A549 treated with ZK216348 at 1 μM for 4 hours (cell line): ENCODE measurements at places on chromosomes 1 and 21. TPM values are rescaled to one million over a fixed set of nuclear protein-coding genes. Genes with fewer than 3 reads are reported as not detected.

Gene RGS8
- total RNA-seq, result not detected in 5 replicates

Gene PLA2G5
- total RNA-seq, result not detected in 5 replicates

Gene TIE1
- not detected in 5 replicates for total RNA-seq

Gene PCP4
- total RNA-seq, result not detected in 5 replicates

Gene ZYG11A
- total RNA-seq, result 2.2 to 2.9 TPM (median 2.4 TPM) in 5 replicates

Gene KRTAP20-4
- total RNA-seq, result not detected in 5 replicates

Gene HLX
- 3.9 to 6.2 TPM (median 5.3 TPM) in 5 replicates for total RNA-seq

Gene NT5C1A
- not detected in 5 replicates for total RNA-seq

Gene C21orf58
- 3.0 to 5.3 TPM (median 4.6 TPM) in 5 replicates for total RNA-seq

Gene S100A14
- 0.55 to 1.3 TPM (median 0.80 TPM) in 5 replicates for total RNA-seq

Gene DENND2C
- total RNA-seq, result 0.20 to 0.52 TPM (median 0.34 TPM) in 5 replicates

Gene SPATA21
- total RNA-seq, result 0.05 TPM in 1 of 5 replicates, not detected in the others

Gene PHC2
- 84.5 to 103 TPM (median 95.4 TPM) in 5 replicates for total RNA-seq

Gene COL11A1
- 0.97 to 3.5 TPM (median 2.6 TPM) in 5 replicates for total RNA-seq

Gene SYNJ1
- 2.1 to 4.2 TPM (median 2.8 TPM) in 5 replicates for total RNA-seq

Gene HPCAL4
- total RNA-seq, result 0.19 to 0.36 TPM (median 0.26 TPM) in 5 replicates

Gene OLIG2
- total RNA-seq, result not detected in 5 replicates

Gene TFF2
- total RNA-seq, result not detected in 5 replicates

Gene SIM2
- 6.9 to 9.2 TPM (median 8.1 TPM) in 5 replicates for total RNA-seq

Gene TMEM79
- 6.2 to 9.5 TPM (median 8.5 TPM) in 5 replicates for total RNA-seq

Gene ATP1A4
- total RNA-seq, result not detected in 5 replicates

Gene CHODL
- total RNA-seq, result not detected in 5 replicates

Gene FCRL6
- not detected in 5 replicates for total RNA-seq

Gene ZNF124
- 3.9 to 5.3 TPM (median 5.1 TPM) in 5 replicates for total RNA-seq

Gene CACNA1S
- not detected in 5 replicates for total RNA-seq

Gene PPM1J
- 0.50 to 1.4 TPM (median 1.3 TPM) in 5 replicates for total RNA-seq

Gene SPATA45
- not detected in 5 replicates for total RNA-seq

Gene OR2T2
- not detected in 5 replicates for total RNA-seq

Gene SEC16B
- total RNA-seq, result 0.43 to 1.1 TPM (median 0.79 TPM) in 5 replicates

Gene PAX7
- total RNA-seq, result 0.39 to 1.1 TPM (median 0.73 TPM) in 5 replicates

Gene ZNF644
- total RNA-seq, result 11.5 to 19.4 TPM (median 15.3 TPM) in 5 replicates

Gene HUNK
- 1.2 to 2.6 TPM (median 1.4 TPM) in 5 replicates for total RNA-seq

Gene FMN2
- total RNA-seq, result 3.2 to 7.0 TPM (median 5.4 TPM) in 5 replicates

Gene GSTM5
- total RNA-seq, result not detected in 5 replicates

Gene HRNR
- total RNA-seq, result not detected in 5 replicates

Gene PLPPR5
- total RNA-seq, result not detected in 5 replicates

Gene FAM72B
- 3.9 to 7.2 TPM (median 6.4 TPM) in 5 replicates for total RNA-seq

Gene ADGRL4
- not detected in 5 replicates for total RNA-seq

Gene CCDC190
- not detected in 5 replicates for total RNA-seq

Gene FBLIM1
- 21.1 to 38.6 TPM (median 30.3 TPM) in 5 replicates for total RNA-seq

Gene KRTAP12-2
- not detected in 5 replicates for total RNA-seq

Gene DPYD
- 1.2 to 2.3 TPM (median 1.6 TPM) in 5 replicates for total RNA-seq

Gene KCNJ9
- total RNA-seq, result not detected in 5 replicates

Gene KRTAP13-4
- not detected in 5 replicates for total RNA-seq

Gene DPH5
- 31.0 to 32.5 TPM (median 31.8 TPM) in 5 replicates for total RNA-seq

Gene SDHB
- 100 to 107 TPM (median 105 TPM) in 5 replicates for total RNA-seq

Gene SLC25A34
- total RNA-seq, result 0.12 to 0.48 TPM (median 0.28 TPM) in 5 replicates

Gene RHEX
- total RNA-seq, result not detected in 5 replicates

Gene ARHGEF16
- total RNA-seq, result 2.8 to 6.0 TPM (median 4.5 TPM) in 5 replicates

Gene LINGO4
- not detected in 5 replicates for total RNA-seq

Gene USP33
- 12.3 to 19.5 TPM (median 18.6 TPM) in 5 replicates for total RNA-seq

Gene NPHS2
- not detected in 5 replicates for total RNA-seq

Gene PKLR
- 0.07 TPM in 1 of 5 replicates, not detected in the others for total RNA-seq
